ENCODE measurements at places on chromosomes 3 and 15.
A peak's percentile ranks its signal among the peaks of the same experiment; 100 is the strongest.

DNA sequence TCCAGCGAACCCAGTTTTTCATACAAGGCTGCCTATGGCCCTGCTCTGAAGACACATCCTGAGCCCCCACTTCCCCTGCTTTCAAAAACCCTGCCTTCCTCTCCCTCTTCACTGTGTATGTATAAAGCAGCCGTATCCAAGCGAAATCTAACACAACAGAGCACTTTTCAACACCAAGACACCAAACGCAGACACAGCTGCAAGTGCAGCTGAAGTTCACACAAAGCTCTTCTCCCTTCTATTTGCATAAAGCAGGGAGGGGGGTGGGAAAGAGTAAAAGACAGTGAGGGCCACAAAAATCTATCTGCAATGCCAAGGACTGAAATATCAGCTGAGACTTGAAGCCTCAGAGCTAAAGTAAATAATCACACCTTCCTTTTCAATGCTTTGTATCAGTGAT is 35.1 kb upstream of the CSPG5 start:
- no peak for DNase-seq

DNA sequence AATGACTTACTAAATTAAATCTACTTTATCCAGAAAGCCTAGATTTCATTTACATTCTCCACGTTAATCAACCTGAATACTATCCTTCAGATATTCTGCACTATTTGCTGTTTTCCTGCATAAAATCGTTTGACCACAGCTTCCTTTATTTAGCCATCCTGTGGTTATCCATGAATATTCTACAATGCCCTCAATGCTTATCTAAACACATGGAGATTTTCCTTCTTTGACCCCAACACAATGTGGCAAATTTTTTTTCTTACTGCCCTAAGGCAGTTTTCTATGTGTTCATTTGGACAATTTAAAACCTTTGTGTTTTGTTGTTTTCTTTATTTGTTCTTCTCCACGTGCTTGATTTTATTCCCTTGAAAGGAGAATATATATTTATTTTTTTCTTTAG is 495.5 kb upstream of the ROBO1 start:
- DNase-seq, result no peak

DNA sequence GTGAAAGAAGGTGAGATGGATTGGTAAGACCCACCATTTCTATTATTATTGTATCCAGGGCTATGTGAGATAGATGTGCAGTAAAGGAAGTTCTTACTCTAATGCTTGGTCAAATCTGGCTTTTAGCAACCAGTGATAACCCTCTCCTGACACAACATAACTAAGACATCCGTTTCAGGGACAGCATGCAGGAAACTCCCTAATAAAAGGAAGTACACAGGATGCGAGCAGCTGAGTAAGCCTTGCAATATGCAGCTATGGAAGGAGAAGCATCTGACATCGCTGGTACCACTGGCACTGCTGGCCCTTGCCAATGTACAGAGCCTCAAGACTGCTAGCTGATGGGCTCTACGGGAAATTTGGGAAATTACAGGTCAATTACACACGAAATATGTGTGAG is 662.3 kb downstream of the NR2F2 start:
- no peak for DNase-seq

GRCh38 chr15:83102346-83102745 is 5.1 kb upstream of the TM6SF1 start:
- no peak for DNase-seq

DNA sequence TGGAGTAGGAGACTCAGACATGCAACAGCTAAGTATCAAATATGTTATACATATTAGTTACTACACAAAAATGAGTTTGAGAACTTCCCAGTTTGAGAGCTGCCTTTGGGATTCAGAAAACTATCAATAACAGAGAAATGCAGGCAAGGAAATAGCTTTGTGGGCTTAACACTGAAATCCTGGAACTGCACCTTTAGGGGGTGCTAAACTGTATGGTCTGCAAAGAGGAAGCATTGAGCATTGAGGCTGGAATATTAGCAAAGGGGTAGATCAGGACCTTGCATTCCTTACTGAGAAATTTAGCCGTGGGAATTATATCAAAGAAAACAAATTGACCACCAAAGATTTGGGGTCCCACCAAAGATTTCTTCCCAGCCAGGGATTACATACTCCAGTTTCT is 580.0 kb downstream of the ZNF385D start:
- DNase-seq, result no peak

DNA sequence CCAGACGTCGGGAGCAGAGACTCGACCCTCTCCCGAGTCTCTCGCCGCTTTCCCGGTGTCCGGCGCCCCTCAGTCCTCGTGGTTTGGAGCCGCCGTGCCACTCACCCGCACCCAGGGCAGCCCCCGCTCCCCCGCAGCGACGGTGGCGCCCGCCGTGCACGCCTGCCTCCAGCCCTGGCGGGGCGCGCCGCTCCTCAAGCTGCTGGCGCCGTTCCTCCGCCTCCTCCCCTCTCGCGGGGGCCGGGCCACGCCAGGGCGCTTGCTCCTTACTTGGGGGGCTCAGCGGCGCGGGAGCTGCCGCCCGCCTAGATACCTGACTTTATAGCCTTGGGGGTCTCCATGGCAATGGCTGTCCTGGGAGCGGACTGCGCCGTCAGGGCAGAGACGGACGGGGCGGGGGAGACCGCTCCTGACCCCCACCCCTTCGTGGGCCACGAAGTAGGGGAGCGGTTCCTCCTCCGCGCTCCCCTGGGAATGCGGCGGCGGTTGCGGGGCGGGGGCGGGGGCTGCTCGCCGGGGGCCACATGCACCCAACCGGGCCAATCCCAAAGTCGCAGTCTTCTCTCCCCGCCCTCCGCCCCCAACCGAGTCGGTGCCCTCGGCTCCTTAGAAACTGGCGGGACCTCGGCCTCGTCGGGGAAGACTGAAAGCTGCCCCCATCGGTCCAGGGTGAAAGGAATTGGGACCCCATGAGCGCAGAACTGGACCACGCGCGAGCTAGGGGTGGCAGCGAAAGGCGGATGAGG is at the start of gene ANKRD63:
TSS of gene ANKRD63 (minus strand) at position 196 of the 746 bp plus-strand sequence. CDS start 478 bp downstream, outside the sequence.
- DNase-seq, result no peak

GRCh38 chr15:22241451-22241850 is 161.1 kb downstream of the OR4M2 start:
- no peak for DNase-seq

DNA sequence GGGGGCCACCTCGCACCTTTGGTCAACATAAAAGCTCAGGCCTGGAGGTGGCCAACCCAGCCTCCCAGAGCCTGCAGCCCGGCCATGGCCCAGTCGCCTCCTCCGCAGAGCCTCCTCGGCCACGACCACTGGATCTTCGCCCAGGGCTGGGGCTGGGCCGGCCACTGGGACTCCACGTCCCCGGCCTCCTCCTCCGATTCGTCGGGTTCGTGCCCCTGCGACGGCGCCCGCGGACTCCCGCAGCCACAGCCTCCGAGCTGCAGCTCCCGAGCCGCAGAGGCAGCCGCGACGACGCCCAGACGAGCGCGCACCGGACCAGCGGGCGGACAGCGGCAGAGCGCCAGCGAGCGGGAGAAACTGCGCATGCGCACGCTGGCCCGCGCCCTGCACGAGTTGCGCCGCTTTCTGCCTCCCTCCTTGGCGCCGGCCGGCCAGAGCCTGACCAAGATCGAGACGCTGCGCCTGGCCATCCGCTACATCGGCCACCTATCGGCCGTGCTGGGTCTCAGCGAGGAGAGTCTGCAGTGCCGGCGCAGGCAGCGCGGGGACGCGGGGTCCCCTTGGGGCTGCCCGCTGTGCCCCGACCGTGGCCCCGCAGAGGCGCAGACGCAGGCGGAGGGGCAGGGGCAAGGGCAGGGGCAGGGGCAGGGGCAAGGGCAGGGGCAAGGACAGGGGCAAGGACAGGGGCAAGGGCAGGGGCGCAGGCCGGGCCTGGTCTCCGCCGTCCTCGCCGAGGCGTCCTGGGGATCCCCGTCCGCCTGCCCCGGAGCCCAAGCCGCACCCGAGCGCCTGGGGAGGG is at the start of gene MESP2:
TSS of gene MESP2 (plus strand) at position 59 of the 799 bp plus-strand sequence. CDS start at position 85, 26 bp downstream.
- DNase-seq, result peak; percentile 78

GRCh38 chr3:16842272-16843270 is 42.2 kb upstream of the PLCL2 start:
- DNase-seq, result peak; percentile 81

DNA sequence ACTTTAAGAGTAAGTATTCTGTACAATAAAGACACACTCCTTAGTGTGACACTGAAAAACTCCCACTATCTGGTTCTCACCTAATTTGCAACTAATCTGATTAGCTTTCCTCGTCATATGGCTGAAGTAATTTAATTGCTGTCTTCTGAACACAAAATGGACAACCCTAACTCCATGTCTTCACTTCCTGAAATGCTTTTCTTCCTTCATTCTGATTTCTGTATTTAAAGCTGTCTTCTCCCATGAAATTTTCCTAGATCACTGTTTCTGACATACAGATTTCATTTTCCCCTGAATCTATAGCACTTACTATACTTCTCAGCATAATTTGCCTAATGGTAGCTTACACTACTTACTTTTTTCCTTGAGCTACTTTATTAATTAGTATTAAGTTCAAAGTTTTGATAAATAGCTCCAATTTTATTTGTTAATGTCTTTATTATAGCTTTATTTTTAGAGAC is 6.3 kb downstream of the CCPG1 start:
- DNase-seq, result no peak

DNA sequence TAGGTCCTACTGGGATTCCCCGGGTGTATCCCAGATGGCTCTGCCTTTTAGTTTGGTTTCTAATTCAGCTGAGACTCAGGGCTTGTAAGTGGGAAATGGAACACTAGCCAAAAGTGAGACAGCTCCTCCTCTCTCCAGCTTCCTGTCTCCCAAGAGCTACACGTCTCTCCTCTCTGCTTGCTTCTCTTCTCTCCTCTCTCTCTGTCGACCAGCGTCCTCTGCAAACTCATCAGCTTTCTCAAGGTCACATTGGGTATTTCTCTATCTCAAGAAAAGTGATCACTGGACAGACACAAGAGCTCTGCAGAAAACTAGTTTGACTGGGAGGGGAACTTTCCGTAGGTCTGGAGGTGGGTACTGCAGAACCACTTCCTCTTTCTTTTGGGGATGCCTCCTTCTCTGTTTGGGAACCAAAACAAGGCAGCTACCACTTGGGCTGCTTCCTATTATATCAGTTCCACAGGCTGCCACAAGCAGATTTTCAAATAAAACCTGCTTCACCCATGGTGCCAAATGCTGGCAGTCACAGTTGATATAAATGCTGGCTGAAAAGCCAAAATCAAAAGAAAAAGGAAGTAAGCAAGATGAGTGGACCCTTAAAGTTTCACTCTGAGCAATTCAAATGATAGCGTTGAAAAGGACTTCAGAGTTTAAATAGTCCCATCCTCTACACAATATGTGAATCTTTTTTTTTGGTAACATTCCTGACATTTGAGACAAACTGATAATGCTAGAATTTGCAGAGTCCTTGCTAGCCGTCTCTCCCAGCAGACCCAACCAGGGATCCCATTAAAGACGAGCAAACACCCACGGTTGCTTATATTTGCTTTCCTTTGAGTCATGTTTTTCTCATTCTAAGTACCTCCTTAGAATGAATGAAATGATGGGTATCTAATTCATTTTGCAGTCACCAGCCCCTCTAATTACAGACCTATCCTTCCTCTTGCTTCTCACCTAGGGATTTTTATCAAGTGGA is 7.2 kb upstream of the DYNC1LI1 start:
- peak; percentile 63 for DNase-seq

DNA sequence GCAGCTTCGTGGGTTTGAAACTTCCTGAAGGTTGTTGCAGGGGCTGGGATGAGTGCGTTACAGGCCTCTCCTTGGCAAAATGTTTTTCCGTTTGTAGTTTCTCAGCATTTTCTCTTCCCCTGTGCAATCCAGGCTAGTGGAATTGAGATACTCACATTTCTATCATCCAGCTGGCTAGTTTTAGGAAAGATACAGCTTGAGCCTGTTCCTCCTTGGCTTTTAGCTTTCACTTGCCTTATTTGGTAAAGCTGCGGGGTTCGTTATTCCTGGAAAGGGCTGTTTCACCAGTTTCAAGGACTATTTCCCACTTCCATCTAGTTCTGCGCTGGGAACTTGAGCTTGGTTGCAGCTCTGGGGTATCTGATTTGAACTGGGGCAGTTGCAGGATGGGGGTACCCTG is 90.3 kb downstream of the ITPR1 start:
- no peak for DNase-seq

GRCh38 chr3:157310329-157311052 is 126.2 kb upstream of the PTX3 start:
- DNase-seq, result no peak

DNA sequence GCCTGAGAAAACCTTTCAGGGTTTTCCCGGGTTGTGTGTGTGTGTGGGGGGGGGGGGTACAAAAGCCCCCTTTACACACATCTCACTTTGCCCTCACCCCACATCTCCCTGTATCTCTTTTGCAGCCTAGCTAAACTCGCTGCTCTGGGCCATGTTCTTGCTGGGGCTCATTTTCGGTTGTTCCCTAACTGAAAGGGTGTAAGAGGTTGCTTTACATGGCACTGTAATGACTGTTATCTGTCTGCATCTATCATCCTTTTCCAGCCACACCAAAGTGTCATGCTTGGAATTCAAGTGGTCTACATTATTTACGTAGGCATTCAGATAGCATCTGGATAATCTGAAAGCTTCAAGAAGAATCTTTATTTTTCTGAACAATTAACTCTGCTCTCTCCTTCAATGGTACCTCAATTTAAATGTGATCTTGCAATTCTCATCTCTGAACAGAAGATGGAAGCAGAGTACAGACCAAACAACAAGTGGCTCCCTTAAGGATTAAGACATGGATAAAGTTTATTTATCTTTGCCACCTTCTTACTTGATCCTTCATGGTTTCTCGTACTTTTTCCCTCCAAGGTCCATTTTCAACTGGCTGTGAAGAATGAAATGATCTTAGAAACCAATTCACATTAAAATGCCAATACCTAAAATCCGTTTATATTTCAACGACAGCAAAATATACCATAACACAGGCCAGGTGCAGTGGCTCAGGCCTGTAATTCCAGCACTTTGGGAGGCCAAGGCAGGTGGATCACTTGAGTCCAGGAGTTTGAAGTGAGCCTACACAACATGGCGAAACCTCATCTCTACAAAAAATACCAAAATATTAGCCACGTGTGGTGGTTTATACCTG is 34.9 kb downstream of the DCLK3 start:
- DNase-seq, result peak; percentile 46

- DNase-seq, result no peak
Measured at GRCh38 chr3:189577050-189577951, 53.9 kb upstream of the TP63 start.

- DNase-seq, result no peak
Measured at GRCh38 chr3:46716461-46717441, 918 bp downstream of the PRSS50 start.

DNA sequence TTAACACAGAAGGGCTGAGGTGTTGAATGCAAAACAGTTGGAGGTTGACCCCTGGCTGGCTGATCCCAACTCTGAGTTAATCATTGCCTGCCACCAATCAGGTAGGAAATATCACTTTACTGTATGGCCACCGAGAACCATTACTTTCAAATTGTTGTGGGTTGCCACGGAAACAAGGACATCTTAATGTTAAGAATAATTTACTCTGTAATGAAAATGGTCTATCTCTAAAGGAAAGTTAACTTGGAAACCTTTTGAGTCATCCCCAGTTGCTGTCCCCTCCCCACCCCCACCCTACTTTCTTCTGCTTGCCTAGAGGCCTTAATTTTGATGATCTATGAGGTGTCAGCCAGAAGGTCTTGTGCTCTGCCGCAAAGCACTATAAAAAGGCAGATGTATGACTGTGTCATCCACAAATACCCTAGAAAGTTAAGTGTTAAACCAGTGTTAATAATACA is 78.7 kb upstream of the SNRK start:
- no peak for DNase-seq

Data from CD14-positive monocyte (primary cell).